Aorta (tissue), 5 donors: ENCODE measurements at places on chromosomes 12 and 14. TPM values are rescaled to one million over a fixed set of nuclear protein-coding genes. Genes with fewer than 3 reads are reported as not detected.
A peak's percentile ranks its signal among the peaks of the same experiment; 100 is the strongest.

Gene TSPAN11
- not detected for polyA plus RNA-seq

DNA sequence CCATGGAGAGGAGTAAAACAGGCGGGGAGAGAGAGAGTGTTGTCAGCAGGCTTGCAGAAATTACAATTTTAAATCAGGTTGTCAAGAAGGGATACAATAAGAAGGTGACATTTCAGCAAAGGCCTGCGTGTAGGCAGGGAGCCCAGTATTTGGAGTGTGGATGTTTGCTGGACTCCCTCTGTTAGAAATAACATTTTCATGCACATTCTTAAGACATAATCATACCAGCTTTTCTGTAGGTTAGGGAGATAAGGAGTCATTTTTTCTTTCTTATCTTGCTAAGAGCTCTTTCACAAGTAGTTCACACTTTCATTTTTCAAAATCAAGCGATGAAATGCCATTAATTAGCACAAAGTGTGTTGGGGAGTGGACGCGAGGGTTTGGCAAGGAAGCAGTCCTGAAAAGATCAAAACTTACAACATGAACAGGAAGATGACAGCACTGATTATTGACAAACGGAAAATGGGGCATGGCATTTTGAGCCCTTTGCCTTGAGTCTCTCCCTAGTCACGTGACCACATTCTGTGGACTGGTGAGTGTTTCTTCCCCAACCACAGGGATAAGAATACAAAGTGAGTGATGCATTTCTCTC, 160.2 kb downstream of the DAD1 start:
- peaks cover 5% of the 10 kb centered on the region for H3K4me1 ChIP-seq
- H3K4me3 ChIP-seq, result no peak overlapping the region
- H3K36me3 ChIP-seq, result no peaks in the 10 kb centered on the region
- H3K27ac ChIP-seq, result peak overlapping the region; percentile 24

DNA sequence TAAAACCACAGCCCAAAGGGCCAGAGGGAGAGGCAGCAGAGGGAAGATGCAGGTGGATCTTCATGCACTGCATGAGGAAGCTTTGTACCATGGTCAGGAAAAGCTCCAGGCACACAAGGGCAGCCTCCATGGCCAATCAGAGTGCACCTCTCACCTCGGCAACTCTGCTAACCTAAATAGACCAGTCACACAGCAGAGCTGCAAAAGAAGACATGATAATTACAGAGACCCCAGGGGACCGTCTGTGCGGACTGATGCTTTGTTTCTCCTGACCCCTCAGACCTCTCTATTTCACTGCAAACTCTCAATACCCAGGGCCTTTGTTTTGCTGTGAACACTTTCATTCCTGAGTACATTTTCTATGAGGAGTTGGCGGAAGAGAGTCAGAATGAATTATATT, 10.7 kb upstream of the TCL1B start:
- no peaks in the 10 kb centered on the region for H3K27me3 ChIP-seq
- no peak for DNase-seq
- H3K27ac ChIP-seq, result no peak overlapping the region
- H3K36me3 ChIP-seq, result no peaks in the 10 kb centered on the region
- no peak overlapping the region for H3K4me3 ChIP-seq

GRCh38 chr12:11767798-11768197, 118.3 kb downstream of the ETV6 start:
- H3K4me3 ChIP-seq, result no peak overlapping the region
- H3K27me3 ChIP-seq, result no peaks in the 10 kb centered on the region
- no peak overlapping the region for H3K27ac ChIP-seq
- H3K36me3 ChIP-seq, result no peaks in the 10 kb centered on the region
- H3K4me1 ChIP-seq, result peaks cover 11% of the 10 kb centered on the region
- DNase-seq, result no peak

DNA sequence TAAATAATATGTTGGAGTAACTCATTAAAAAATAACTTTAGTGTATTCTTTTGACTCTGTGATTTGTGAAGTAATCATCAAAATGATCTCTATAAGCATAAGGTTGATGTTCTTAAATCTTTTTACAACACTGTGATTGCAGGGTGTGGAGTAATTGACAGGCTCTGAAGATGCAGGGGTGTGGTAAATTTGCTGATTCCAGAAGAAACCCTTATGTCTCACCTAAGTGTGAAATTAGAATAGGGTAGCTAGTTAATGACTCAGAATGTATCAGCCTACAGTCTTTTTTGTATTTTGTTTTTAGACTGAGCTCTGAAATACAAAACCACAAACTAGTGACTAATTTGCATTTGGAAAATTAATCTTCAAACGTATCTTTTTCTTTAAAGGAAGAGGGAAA, 5.9 kb downstream of the PRPF39 start:
- H3K27me3 ChIP-seq, result no peaks in the 10 kb centered on the region
- H3K4me3 ChIP-seq, result no peak overlapping the region
- no peak for DNase-seq
- H3K27ac ChIP-seq, result no peak overlapping the region
- no peaks in the 10 kb centered on the region for H3K36me3 ChIP-seq

Gene EML5
- polyA plus RNA-seq, result 0.18 TPM

Gene MFAP5
- 11.8 TPM for polyA plus RNA-seq

DNA sequence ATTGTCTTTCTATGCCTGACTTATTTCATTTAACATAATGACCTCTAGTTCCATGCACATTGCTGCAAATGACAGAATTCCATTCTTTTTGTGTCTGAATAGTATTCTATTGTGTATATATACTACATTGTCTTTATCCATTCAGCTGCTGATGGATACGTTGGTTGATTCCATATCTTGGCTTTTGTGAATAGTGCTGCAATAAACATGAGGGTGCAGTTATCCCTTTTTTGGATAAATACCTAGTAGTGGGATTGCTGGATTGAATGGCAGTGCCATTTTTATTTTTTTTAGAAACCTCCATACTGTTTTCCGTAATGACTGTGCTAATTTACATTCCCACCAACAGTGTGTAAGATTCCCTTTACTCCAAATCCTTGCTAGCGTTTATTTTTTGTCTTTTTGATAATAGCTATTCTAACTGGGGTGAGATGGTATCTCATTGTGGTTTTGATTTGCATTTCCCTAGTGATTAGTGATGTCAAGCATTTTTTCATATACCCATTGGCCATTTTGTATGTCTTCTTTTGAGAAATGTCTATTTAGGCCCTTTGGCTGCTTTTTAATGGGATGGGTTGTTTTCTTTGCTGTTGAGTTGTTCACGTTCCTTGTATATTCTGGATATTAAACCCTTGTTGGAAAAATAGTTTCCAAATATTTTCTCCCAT, 2.3 kb downstream of the OAS2 start:
- no peaks in the 10 kb centered on the region for H3K36me3 ChIP-seq
- H3K4me1 ChIP-seq, result no peaks in the 10 kb centered on the region
- no peak overlapping the region for H3K27ac ChIP-seq

Gene OLR1
- not detected for polyA plus RNA-seq

GRCh38 chr12:124347335-124347734, 52.4 kb downstream of the RFLNA start:
- DNase-seq, result no peak
- no peaks in the 10 kb centered on the region for H3K27me3 ChIP-seq
- H3K27ac ChIP-seq, result no peak overlapping the region
- H3K36me3 ChIP-seq, result peaks cover 11% of the 10 kb centered on the region

DNA sequence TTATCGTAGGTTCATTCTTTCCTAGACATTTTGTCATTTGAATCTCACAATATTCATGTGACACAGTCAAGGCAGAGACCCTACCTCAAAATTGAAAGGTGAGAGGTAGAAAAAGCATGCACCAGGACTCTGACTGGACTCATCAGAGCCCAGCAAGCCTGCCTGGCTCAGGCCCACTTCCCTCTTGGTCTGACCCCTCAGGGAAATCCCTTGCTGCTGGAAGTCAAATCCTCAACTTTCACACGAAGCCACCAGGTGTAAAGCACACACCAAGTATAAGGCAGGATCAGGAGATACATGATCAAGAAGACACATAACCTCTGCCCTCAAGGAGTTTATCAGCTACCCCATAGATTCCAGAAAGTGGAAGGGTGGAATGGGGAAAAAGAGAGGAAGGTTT, 18.8 kb downstream of the NIN start:
- H3K36me3 ChIP-seq, result no peaks in the 10 kb centered on the region
- H3K4me3 ChIP-seq, result no peak overlapping the region
- H3K27ac ChIP-seq, result no peak overlapping the region
- DNase-seq, result no peak

Gene VDR
- polyA plus RNA-seq, result 7.0 TPM

Gene TOMM20L
- polyA plus RNA-seq, result not detected

Gene SIRT4
- polyA plus RNA-seq, result 2.5 TPM

DNA sequence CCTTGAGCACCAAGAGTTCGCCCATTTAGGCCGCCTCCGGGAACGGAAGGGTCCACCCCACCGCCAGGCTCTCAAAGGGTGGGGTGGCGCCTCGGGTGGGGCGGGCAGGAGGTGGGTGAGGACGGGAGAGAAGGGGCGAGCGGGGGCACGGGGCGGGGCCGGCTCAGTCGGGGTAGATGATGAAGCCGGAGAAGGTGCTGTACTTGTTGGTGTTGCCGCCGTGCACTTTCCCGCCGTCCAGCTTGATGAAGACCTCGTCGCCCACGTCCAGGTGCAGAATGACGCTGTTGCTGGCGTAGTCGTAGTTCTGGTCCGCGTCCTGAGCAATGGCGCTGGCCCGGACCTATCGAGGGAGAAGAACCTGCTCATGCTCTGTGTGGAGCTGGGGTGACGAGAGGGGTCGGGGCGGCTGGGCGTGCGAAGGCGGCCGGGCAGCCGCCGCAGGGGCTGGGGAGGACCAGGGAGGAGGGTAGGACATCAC, 4.1 kb downstream of the C1QL4 start:
- no peak overlapping the region for H3K27ac ChIP-seq
- no peaks in the 10 kb centered on the region for H3K27me3 ChIP-seq
- no peak for DNase-seq
- no peaks in the 10 kb centered on the region for H3K36me3 ChIP-seq
- H3K4me3 ChIP-seq, result no peak overlapping the region
